Activated T-helper 2 cell treated with anti-CD3 and anti-CD28 coated beads, Interferon-gamma antibody, Interleukin-2, Interleukin-4, amounts not matched to agents 10 μg/mL and 5 μg/mL and 100 μg/mL, durations not matched to agents 14 hours and 24 hours and 36 hours (primary cell): ENCODE measurements at places on chromosomes 11 and 22. TPM values are rescaled to one million over a fixed set of nuclear protein-coding genes. Genes with fewer than 3 reads are reported as not detected.

- H3K27me3 ChIP-seq = peaks cover 11% of the 10 kb centered on the region
- H3K4me3 ChIP-seq = peak overlapping the region; percentile 90
- DNase-seq = no peak
- peaks cover 25% of the 10 kb centered on the region for H3K4me1 ChIP-seq
These were observed 452 bp upstream of the ATXN10 start for GRCh38 chr22:45670981-45671782.

DNA sequence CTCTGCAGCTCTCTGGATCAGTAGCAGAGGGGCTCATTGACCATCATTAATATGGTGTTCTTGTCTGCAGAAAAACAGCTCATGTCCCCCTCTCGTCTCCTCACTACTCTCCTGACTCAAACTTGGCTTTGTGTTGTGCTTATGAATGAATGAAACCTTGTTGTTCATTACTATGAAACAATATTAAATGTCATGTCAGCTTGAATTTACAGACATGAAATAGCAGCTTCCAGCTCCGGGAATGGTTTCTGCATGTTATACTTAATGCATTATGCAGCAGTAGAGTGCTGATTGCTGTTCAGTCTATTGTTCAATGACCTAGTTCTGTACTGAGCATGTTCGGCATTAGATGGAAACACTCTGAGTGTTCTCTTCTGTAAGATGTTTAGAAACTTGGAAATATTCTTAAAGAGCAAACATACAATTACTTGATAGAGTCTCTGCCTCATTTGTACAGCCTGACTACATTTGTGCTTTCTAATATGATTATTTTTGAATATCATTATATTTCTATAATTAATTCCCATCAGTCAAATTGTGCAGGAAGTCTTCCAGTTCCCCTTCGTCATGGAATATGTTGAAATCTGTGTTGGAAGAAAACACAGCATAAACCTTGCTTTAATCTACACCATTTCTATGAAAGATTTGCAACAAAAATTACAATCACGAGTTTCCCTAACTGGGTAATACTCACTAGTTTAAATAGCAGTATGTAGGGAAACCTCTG lies 340.4 kb downstream of the SOX6 start:
- no peaks in the 10 kb centered on the region for H3K4me1 ChIP-seq
- no peak overlapping the region for H3K4me3 ChIP-seq
- H3K36me3 ChIP-seq = no peaks in the 10 kb centered on the region
- DNase-seq = no peak
- no peaks in the 10 kb centered on the region for H3K27me3 ChIP-seq

DNA sequence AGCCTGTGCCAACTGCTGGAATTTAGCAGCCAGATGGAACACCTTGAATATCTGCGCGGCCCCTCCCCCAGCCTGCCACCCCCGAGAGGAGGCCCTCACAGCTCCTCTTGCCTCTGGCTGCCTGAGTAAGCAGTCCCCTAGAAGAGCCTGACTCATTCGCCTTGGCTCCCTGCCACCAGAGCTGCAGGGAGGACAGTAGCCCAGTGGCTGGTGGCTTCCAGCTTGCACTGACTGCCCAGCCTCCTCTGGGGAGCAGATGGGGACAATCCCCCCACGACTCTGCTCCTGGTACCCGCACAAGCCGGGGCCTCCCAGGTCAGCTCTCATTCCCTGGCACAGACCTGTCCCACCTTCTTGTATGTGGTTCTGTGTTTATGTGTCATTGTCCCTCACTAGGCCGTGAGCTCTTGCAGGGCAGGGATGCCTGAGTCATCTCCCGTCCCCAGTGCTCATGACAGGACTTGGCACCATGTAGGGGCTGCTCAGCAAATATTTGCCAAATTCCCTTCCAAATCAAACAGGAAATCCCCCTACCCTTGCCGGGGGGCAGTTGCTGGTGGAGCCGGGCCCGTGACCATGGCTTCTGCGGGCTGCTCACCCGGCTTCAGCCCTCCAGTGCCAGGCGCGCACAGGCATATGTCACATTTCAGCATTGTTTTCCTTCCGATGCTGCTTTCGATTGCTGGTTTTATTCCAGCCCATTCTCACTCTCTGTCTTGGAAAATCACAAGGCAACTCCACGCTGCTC lies 43.6 kb downstream of the CACNG2 start:
- no peak for DNase-seq
- H3K27ac ChIP-seq = no peak overlapping the region
- H3K4me1 ChIP-seq = no peaks in the 10 kb centered on the region
- H3K27me3 ChIP-seq = peaks cover 2% of the 10 kb centered on the region
- H3K36me3 ChIP-seq = no peaks in the 10 kb centered on the region
- H3K4me3 ChIP-seq = no peak overlapping the region

DNA sequence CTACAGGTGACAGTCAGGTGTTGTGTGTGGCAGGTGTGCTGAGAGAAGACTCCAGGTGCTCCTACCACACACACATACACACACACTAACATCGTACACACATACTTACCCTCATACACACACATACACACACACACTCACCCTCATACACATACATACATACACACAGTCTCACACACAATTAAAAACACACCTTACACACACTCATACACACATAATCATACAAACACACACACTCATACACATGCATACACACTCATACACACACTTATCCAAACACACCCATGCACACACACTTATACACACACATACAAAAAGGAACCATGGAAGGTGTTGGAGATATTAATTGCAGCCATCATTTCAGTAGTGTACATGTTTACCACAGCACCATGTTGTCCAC lies 4.6 kb downstream of the KRTAP5-3 start:
- no peak for DNase-seq
- no peaks in the 10 kb centered on the region for H3K36me3 ChIP-seq
- H3K4me3 ChIP-seq = no peak overlapping the region
- peaks cover 38% of the 10 kb centered on the region for H3K27me3 ChIP-seq
- no peaks in the 10 kb centered on the region for H3K4me1 ChIP-seq

DNA sequence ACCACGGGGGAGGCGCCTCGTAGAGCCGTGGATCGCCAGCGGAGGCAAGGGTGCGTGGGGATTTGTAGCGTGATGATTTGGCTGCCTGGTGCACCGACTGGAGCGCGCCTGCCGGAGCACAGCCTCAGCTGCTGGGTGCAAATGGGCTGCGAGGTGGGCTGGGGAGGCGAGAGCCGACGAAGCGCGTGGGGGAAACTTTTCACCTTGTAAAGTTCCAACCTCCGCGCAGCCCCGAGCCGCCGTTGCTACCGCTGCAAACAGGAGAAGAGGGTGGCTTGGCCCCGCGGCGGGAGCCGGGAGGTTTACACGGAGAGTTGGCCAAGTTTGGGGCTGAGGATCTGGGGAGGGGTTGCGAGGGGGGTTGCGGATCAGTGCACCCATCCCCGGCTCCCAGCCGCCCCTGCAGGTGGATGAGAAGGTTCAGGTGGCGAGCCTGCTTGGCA lies 528 bp downstream of the FAT3 start:
- H3K36me3 ChIP-seq = no peaks in the 10 kb centered on the region
- H3K27me3 ChIP-seq = peaks cover 53% of the 10 kb centered on the region
- no peaks in the 10 kb centered on the region for H3K4me1 ChIP-seq
- no peak overlapping the region for H3K4me3 ChIP-seq

GRCh38 chr11:3903207-3903896 lies 47.9 kb downstream of the STIM1 start:
- H3K4me3 ChIP-seq = no peak overlapping the region
- H3K27me3 ChIP-seq = no peaks in the 10 kb centered on the region
- H3K4me1 ChIP-seq = peaks cover 62% of the 10 kb centered on the region
- no peak overlapping the region for H3K27ac ChIP-seq

GRCh38 chr22:42969348-42969975 lies 45.5 kb downstream of the PACSIN2 start:
- H3K27ac ChIP-seq = no peak overlapping the region
- no peaks in the 10 kb centered on the region for H3K27me3 ChIP-seq
- no peak overlapping the region for H3K4me3 ChIP-seq
- no peak for DNase-seq

DNA sequence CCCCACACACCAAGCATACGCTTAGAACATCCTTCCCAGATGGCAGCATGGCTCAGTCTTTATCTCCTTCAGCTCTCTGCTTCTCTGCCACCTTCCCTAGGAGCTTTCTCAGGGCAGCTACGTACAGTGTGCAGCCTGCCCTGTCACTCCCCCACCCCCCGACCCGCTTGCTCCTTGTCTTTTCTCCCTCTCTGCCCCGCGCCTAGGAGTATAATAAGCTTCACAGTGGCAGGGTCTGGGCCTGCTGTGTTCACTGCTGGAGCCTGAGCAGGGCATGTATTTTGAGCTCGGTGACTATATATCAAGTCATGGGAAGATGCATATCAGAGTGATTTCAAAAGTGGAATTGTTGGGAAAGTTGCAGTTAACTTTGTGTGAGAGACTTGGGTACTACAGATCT lies 55.8 kb upstream of the ADSL start:
- peak overlapping the region; percentile 94 for H3K27ac ChIP-seq
- peaks cover 52% of the 10 kb centered on the region for H3K36me3 ChIP-seq
- no peaks in the 10 kb centered on the region for H3K27me3 ChIP-seq
- peak overlapping the region; percentile 35 for H3K4me3 ChIP-seq
- peaks cover 44% of the 10 kb centered on the region for H3K4me1 ChIP-seq

DNA sequence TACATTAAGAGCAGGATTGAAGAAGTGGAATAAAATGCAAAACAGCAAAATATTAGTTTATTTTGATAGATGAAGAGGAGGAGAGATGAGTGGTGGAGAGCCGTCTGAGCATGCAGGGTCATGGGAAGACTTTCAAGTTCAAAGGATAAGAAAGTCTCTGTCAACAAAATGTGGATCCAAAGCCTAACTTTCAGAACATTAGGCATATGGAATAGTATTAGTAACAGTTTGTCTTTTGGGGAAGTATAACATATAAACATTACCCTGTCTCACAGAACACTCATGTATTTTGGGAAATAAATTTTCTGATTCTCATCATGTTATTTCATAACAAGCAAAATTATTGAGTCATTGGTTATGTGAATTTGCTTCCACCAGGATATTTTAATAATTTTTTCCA lies 104.3 kb upstream of the CEP126 start:
- H3K36me3 ChIP-seq = no peaks in the 10 kb centered on the region
- no peak for DNase-seq
- H3K4me3 ChIP-seq = no peak overlapping the region
- no peak overlapping the region for H3K27ac ChIP-seq

DNA sequence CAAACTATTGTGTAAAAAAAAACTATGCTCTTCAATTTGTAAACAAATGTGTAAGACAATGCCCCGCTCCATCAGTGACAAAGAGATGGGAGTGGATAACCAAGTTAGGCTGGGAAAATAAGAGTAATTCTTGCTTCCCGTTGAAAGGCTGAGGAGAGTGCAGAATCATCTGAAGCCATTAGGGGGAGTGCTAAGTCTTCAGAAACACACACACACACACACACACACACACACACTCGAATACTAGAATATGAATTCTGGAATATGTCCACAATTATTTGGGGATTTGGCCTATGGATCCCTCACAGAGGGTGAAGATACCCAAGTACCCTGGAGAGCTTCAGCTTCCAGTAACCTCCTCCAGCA lies 27.8 kb upstream of the ROBO3 start:
- H3K4me1 ChIP-seq = peaks cover 14% of the 10 kb centered on the region
- DNase-seq = no peak
- peaks cover 58% of the 10 kb centered on the region for H3K27me3 ChIP-seq
- H3K36me3 ChIP-seq = no peaks in the 10 kb centered on the region
- no peak overlapping the region for H3K27ac ChIP-seq

- H3K27ac ChIP-seq = no peak overlapping the region
- H3K4me3 ChIP-seq = no peak overlapping the region
- no peaks in the 10 kb centered on the region for H3K36me3 ChIP-seq
These were observed 79.9 kb downstream of the MS4A13 start for GRCh38 chr11:60594998-60595642.

GRCh38 chr11:74693531-74693930 lies 37.7 kb downstream of the CHRDL2 start:
- no peak overlapping the region for H3K27ac ChIP-seq
- no peak overlapping the region for H3K4me3 ChIP-seq

GRCh38 chr11:9763301-9763700 lies 99.4 kb downstream of the SWAP70 start:
- peaks cover 30% of the 10 kb centered on the region for H3K4me1 ChIP-seq
- no peaks in the 10 kb centered on the region for H3K27me3 ChIP-seq
- H3K4me3 ChIP-seq = no peak overlapping the region
- DNase-seq = no peak

- peaks cover 7% of the 10 kb centered on the region for H3K4me1 ChIP-seq
- no peak overlapping the region for H3K27ac ChIP-seq
- H3K27me3 ChIP-seq = no peaks in the 10 kb centered on the region
- peaks cover 6% of the 10 kb centered on the region for H3K36me3 ChIP-seq
- H3K4me3 ChIP-seq = no peak overlapping the region
These were observed 26.4 kb downstream of the VPS37C start for GRCh38 chr11:61134801-61135257.

- no peaks in the 10 kb centered on the region for H3K27me3 ChIP-seq
- DNase-seq = no peak
- no peaks in the 10 kb centered on the region for H3K4me1 ChIP-seq
- H3K36me3 ChIP-seq = no peaks in the 10 kb centered on the region
- no peak overlapping the region for H3K27ac ChIP-seq
These were observed 144.0 kb downstream of the GRIK4 start for GRCh38 chr11:120655589-120655988.

DNA sequence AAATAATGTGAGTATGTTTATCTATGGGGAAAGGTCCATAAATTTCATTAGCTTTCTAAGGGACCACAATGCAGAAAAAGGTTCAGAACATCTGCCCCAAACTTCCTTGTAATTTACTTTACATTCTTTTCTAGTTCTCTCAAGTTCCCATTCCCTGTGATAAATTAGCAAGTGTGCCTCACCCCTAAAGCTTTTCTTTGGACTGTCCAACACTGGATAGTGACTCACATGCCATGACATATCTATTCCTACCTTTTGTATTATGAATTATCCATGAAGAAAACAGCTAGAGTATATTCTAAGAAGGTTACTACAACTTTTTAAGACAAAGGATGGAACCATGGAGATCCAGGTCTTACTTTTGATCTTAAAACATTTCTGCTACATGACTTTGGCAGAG lies 1.6 kb downstream of the OR51F1 start:
- no peaks in the 10 kb centered on the region for H3K27me3 ChIP-seq
- no peaks in the 10 kb centered on the region for H3K36me3 ChIP-seq
- no peak overlapping the region for H3K4me3 ChIP-seq
- DNase-seq = no peak
- peaks cover under 1% of the 10 kb centered on the region for H3K4me1 ChIP-seq
- no peak overlapping the region for H3K27ac ChIP-seq

DNA sequence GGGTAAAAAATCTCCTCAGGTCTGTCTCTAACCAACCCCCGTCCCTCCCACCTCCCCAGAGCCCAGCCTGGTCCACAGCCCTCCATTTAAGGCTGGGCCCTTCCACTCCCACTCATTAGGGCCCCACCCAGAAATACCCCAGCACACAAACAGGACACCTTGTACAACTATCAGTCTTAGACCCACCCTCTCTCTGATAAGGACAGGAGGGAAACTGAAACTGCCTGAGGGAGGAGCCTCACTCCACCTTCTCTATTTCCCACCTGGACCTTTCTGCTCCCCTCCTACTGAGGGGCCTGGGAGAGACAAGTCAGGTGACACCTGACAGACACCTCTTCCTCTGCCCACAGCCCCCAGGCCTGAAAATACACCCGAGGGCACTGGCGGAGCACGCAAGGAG lies 90.2 kb downstream of the PLEKHA7 start:
- H3K27me3 ChIP-seq = peaks cover 46% of the 10 kb centered on the region
- no peak for DNase-seq

SLC5A12 gene
- total RNA-seq = not detected in 2 replicates

CYTH4 gene
- 45.9 and 49.8 TPM in 2 replicates for total RNA-seq

IGSF9B gene
- total RNA-seq = 101 and 110 TPM in 2 replicates

SLC29A2 gene
- 18.7 and 19.1 TPM in 2 replicates for total RNA-seq

MMP1 gene
- not detected in 2 replicates for total RNA-seq

DEPDC7 gene
- 0.57 and 0.82 TPM in 2 replicates for total RNA-seq

CELSR1 gene
- total RNA-seq = 0.30 and 0.41 TPM in 2 replicates

GGTLC3 gene
- total RNA-seq = not detected in 2 replicates
